CD14-positive monocyte (primary cell): ENCODE measurements at places on chromosomes 2 and 18.

DNA sequence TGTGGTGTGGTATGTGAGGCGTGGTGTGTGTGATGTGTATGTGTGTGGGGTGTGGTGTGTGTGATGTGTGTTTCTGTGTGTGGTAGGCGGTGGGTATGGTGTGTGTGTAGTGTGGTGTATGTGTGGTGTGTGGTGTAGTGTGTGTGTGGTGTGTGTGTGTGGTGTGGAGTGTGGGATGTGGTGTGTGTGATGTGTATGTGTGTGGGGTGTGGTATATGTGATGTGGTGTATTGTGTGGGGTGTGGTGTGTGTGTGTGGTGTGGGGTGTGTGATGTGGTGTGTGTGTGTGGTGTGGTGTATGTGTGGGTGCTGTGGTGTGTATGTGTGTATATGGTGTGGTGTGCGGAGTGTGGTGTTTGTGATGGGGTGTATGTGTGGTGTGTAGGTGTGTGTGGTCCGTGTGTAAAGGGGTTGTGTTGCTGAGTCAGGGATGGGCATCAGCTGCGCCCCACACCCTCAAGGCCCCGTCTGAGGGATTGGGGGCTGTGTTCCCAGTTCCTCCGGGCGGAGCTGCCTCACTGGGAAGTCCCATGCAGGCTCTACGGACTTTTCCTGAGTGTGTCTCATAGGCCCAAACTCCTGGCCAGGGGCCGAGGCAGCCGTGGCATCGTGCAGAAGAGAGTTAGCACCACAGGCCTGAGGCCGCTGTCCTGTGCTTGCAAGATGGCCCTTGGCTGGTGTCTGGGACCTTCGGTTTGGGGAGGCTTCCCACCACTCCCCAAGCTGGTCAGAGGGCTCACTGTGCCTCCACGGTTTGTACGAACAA is 18.2 kb upstream of the ARL4C start:
- no peaks in the 10 kb centered on the region for H3K36me3 ChIP-seq
- no peak for DNase-seq
- no peak overlapping the region for H3K4me3 ChIP-seq
- H3K27me3 ChIP-seq: no peaks in the 10 kb centered on the region

- no peak for DNase-seq
- H3K4me1 ChIP-seq: no peaks in the 10 kb centered on the region
- no peaks in the 10 kb centered on the region for H3K27me3 ChIP-seq
Observed at GRCh38 chr18:79413426-79413825, 17.7 kb downstream of the NFATC1 start.

- H3K36me3 ChIP-seq: no peaks in the 10 kb centered on the region
- H3K27ac ChIP-seq: no peak overlapping the region
- DNase-seq: no peak
Observed at GRCh38 chr2:65856928-65857327, 424.5 kb upstream of the SPRED2 start.

- peaks cover 8% of the 10 kb centered on the region for H3K36me3 ChIP-seq
- no peak overlapping the region for H3K4me3 ChIP-seq
- peaks cover 36% of the 10 kb centered on the region for H3K4me1 ChIP-seq
- no peaks in the 10 kb centered on the region for H3K27me3 ChIP-seq
- no peak for DNase-seq
- no peak overlapping the region for H3K27ac ChIP-seq
Observed at GRCh38 chr2:227513113-227513512, 41.2 kb downstream of the AGFG1 start.

- H3K27me3 ChIP-seq: peaks cover 42% of the 10 kb centered on the region
- no peaks in the 10 kb centered on the region for H3K36me3 ChIP-seq
- no peak overlapping the region for H3K4me3 ChIP-seq
- no peak for DNase-seq
- H3K4me1 ChIP-seq: no peaks in the 10 kb centered on the region
Observed at GRCh38 chr18:57353940-57354461, 1.6 kb downstream of the ST8SIA3 start.
